ENCODE measurements at places on chromosomes 2 and 18.

GRCh38 chr2:172462849-172463381 is 35.5 kb downstream of the ITGA6 start:
- DNase-seq: no peak

DNA sequence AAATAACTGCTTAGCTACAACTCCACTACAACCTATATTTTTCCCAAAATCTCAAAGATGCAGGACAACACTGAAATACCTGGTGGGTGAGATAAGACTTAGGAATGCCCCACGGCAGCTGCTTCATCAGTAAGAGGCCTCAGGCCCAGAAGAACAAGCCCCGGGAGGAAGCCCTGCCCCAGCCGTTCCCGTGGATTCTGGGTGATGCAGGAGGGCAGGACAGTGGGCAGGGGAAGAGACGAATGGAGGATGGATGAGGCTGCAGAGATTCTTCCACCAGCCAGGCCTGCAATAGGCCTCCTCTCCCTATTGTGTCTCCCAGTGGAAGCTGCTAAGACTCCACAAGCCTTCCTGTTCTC is 197.9 kb upstream of the HDAC4 start:
- DNase-seq: no peak

DNA sequence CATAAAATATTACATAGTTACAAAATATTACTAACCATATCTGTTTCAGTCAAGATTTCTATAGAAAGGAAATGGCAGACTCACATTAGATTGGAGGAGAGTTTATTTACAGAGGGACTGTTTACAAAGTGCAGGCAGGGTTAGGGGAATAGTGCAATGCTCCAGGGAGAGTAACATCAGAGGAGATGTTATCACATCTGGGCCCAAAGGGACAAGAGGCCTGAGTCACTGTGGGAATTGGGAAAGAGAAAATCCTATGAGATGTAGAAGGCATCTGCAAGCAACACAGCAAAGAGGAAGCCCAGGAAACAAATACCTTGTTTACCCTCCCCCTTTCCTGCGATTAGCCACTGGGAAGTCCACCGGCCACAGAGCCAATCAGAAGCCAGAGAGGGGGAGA is 227.3 kb upstream of the TANK start:
- DNase-seq: no peak

DNA sequence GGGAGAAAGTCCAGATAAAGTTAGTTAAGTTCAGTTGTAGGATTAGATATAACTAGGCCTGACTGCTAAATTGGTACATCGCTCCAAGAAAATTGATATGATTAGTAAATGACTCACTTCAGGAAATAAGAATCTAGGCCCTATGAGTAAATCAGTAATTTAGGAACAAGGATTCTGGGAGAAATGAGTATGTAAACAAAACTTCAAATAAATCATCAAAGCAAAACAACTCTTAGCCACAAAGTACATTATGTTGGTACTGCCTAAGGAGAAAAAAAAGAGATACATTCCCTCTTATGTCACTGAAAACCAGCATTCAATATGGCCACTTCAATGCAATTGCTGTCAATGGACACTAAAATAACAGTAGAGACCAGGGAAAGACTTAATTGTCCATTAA is 529.1 kb downstream of the ZNF804A start:
- DNase-seq: no peak

GRCh38 chr2:128408349-128409305 is 90.0 kb upstream of the HS6ST1 start:
- peak; percentile 70 for DNase-seq

DNA sequence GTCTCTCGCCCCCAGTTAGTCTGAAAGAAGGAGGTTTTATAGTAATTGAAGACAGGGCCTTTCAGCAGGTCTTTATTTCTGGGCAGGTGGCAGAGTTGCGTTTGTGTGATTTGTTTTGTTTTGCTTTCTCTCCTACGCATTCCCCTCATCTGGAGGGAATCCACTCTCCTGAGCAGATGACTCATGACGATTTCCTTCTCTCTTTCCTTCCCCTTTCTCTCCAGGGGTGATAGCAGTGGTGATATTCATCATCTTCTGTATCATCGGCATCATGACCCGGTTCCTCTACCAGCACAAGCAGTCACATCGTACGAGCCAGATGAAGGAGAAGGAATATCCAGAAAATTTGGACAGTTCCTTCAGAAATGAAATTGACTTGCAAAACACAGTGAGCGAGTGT is 888.8 kb downstream of the CNTNAP5 start:
- no peak for DNase-seq

DNA sequence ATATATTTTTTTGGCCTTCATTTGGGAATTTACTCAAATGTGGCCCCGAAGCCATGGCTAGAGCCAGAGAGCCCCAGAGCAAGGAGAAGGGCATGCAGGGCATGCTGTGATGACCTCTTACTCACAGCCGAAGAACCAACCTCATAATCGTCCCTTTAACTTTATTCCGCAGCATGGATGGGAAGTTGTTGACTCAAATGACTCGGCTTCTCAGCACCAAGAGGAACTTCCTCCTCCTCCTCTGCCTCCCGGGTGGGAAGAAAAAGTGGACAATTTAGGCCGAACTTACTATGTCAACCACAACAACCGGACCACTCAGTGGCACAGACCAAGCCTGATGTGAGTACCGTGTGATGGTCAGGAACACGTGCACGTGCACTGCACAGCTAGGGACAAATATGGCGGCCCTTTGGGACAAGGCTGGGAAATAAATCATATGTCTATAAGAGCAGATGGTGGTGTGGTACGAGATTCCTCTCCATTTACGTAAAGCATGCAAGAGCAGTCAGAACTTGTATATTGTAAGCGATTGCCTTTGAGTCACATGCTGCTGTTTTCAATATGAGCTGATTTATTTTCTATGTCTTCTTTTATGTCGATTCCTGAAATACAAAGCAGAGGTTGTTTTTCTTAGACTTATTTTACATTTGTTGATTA is 280.9 kb downstream of the NEDD4L start:
- no peak for DNase-seq

DNA sequence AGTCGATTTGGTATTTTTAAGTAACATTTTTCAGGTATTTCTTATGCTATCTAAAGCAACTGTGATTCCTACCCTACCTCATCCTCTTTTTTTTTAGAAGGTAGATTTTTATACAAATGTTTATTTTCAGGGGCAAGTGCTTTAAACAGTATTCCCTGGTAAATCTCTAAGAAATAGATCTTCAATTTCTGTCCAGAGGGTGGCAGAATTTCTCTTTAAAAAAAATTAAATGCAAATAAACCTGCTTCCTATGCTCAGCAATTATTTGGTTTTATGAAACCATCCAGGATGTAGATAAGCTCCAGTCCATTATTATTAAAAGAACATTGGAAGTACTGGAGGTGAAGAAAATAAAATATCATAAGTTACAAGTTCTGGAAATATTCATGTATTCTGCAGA is 191.9 kb downstream of the MYO3B start:
- DNase-seq: no peak

- DNase-seq: no peak
Measured at GRCh38 chr18:12441475-12442034, 33.8 kb downstream of the PRELID3A start.

DNA sequence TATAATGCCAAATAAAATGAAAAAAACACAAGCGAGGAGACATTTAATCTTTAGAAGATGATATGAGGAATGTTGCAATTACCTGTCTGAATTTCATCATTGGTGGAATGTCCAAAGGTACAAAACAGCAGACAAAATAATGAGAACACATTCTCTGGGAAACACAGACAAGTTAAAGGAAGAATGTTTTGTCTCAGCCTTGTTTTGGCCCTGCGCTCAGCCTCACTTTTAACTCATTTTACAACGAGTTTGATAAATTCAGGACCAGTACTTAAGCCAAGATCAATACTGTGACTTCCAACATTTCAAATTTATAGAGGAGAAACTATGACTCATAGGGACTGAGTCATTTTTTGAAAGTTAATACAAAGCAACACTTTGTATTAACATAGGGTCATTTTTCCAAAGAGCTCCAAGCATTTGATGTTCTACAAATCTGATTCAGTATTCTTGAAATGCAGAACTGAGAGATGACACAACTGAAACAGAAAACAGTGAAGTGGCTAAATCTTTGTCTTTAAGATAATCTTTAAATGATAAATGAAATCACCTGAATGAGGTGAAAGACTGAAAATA is 833.2 kb upstream of the CHAC2 start:
- no peak for DNase-seq
